Type B pancreatic cell (in vitro differentiated cells): ENCODE measurements at places on chromosomes 13 and 19. TPM values are rescaled to one million over a fixed set of nuclear protein-coding genes. Genes with fewer than 3 reads are reported as not detected.

The WTIP gene
- 23.9 and 29.3 TPM in 2 replicates for total RNA-seq

DNA sequence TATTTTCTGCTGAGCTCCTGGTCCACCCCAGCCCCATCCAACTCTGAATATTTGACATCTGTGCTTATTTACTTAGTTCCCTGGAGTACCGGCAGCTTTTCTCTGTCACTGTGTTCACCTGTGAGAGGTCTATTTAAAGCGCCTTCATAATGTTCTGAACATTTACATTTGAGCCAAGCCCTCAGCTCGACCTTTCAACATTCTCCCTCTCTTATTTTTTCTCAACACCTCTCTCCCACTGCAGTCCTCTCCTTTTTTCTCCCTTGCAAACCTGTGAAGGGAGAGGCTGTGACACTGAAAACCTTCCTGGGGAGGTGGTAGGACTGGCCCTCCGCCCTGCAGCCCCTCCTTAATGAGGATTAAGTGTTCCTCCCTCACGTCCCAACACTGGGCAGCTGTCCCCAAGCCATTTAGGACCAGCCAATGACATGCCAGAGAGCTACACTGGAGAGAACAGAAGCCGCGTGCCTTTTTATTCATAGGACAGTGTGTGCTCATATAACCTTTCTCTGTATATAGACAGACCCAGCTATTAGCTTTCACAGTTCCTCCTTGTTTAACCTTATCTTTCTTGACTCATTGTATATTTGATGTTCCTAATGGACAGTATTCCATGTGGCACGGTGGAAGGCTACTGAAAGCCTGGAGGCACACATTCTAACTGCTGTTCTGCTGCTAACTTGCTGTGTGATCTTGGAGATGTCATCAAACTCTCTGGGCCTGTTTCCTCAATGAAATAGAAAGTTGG lies 134.8 kb downstream of the NUFIP1 start:
- H3K27ac ChIP-seq = peak overlapping the region; percentile 73
- no peaks in the 10 kb centered on the region for H3K27me3 ChIP-seq
- H3K36me3 ChIP-seq = no peaks in the 10 kb centered on the region
- H3K4me1 ChIP-seq = peaks cover 23% of the 10 kb centered on the region
- peak overlapping the region; percentile 71 for H3K4me3 ChIP-seq

- peaks cover 5% of the 10 kb centered on the region for H3K36me3 ChIP-seq
- peaks cover 6% of the 10 kb centered on the region for H3K4me1 ChIP-seq
Observed at GRCh38 chr13:36377826-36378468, 31.8 kb upstream of the SPART start.

DNA sequence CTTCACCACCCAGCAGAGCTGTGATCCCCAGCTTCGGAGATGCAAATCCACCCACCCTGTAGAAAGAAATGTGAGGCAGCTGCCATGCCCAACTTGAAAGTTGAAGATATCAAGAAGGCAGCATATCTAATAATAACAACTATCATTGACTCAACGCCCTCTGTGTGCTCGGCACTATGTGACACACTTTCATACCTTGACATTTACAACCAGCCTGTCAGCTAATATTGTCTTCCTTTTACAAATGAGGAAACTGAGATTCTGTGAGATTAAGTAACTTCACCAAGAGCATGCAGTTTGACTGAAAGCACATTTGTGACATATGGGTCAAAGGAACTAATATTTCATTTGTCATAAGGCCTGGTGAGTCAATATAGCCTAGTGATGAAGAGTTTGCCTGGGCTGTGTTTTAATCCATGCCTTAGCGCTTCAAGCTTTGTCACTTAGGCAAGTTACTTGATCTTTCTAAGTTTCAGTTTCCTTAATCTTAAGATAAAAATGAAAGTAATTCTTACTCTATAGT lies 137.0 kb downstream of the FLT1 start:
- peaks cover 10% of the 10 kb centered on the region for H3K4me1 ChIP-seq
- no peaks in the 10 kb centered on the region for H3K27me3 ChIP-seq
- H3K4me3 ChIP-seq = no peak overlapping the region

- no peak overlapping the region for H3K4me3 ChIP-seq
- DNase-seq = no peak
- no peaks in the 10 kb centered on the region for H3K27me3 ChIP-seq
- no peak overlapping the region for H3K27ac ChIP-seq
- no peaks in the 10 kb centered on the region for H3K36me3 ChIP-seq
Observed at GRCh38 chr19:54356444-54357056, 8.2 kb downstream of the LAIR1 start.

The FBXO17 gene
- total RNA-seq = 10.6 and 26.0 TPM in 2 replicates

The ZNF486 gene
- 15.3 TPM in 2 replicates for total RNA-seq

DNA sequence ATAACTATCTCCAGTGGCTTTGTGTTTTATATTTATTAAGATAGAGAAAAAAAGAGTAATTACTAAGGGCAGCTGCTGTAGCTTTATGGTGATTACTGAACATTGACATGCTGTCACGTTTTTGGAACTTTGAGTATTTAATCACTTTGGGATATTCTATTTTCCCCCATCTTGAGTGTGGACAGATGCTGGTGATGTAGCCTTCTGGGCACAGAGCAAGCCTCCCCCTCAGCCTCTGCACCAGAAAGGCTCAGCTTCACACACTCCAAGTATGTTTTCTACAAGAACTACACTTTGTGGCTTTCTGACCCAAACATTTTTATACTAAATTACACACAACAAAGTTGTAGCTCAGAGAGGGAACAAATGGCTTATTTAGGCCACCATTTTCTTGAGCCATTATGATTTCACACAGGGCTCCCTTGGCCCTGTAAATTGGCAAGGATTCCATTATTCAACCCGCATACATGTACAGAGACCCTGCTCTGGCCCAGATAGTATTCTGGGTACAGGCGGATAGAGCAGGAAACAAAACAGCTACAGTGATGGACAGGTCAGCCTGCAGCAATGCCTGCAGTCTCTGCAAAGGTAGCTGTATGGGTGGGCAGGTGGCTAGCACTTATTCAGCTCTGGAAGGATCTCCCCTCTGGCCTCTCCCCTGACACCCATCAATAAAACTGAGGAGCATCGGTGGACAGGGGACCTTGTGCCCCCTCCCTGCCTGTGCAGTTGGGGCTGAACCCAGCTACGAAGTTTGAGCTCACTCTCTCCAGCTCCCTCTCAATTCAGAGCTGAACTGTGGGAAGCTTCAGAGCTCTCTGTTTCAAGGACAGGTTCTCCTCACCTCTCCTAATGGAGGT lies 1.3 kb downstream of the ALOX5AP start:
- H3K36me3 ChIP-seq = no peaks in the 10 kb centered on the region
- no peak overlapping the region for H3K27ac ChIP-seq
- DNase-seq = no peak
- peaks cover 32% of the 10 kb centered on the region for H3K4me1 ChIP-seq

DNA sequence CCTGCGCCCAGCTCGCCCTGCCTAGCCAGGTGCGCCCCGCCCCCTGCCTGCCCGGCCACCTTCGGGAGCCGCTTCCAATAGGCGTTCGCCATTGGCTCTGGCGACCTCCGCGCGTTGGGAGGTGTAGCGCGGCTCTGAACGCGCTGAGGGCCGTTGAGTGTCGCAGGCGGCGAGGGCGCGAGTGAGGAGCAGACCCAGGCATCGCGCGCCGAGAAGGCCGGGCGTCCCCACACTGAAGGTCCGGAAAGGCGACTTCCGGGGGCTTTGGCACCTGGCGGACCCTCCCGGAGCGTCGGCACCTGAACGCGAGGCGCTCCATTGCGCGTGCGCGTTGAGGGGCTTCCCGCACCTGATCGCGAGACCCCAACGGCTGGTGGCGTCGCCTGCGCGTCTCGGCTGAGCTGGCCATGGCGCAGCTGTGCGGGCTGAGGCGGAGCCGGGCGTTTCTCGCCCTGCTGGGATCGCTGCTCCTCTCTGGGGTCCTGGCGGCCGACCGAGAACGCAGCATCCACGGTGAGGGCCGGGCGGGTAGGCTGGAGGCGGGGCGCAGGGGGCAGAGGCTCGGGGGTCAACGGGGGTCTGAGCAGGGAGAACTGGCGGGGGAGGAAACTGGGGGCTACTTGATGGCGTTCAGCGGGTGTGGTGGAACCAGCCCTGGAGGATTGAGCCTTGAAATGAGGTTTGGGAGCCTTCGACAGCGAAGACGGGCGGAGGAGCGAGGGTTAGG lies at the start of gene SPINT2:
TSS of gene SPINT2 (plus strand) at position 88 of the 727 bp plus-strand sequence. CDS start at position 408, 320 bp downstream.
- peak within 1 kb of the TSS; percentile 94 for H3K27ac ChIP-seq
- H3K36me3 ChIP-seq = no peaks in the 10 kb centered on the region
- H3K4me3 ChIP-seq = peak within 1 kb of the TSS; percentile 88
- peak; percentile 89 for DNase-seq
